ENCODE measurements at places on chromosomes 2 and 18.

DNA sequence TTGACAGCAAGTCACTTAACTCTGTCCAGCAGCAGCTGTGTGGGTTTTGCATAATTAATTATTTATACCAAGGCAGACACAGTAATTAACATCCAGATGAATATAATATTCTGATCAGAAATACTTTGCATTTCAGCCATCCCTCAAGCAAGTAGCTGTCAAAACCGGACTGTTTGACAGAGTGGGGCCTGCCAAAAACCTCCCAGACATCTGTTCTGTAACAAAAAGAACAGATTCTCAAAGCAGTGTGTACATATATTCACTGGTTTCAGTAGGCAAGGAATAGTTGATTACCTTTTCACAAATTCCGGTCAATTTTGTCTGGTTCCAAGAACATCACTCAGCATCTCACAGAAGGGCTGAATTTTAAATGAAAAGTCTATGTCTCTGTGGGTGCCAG lies 291.6 kb downstream of the CMPK2 start:
- DNase-seq: no peak

- DNase-seq: no peak
These were observed 224.6 kb upstream of the RAB6C start for GRCh38 chr2:129754831-129755230.

DNA sequence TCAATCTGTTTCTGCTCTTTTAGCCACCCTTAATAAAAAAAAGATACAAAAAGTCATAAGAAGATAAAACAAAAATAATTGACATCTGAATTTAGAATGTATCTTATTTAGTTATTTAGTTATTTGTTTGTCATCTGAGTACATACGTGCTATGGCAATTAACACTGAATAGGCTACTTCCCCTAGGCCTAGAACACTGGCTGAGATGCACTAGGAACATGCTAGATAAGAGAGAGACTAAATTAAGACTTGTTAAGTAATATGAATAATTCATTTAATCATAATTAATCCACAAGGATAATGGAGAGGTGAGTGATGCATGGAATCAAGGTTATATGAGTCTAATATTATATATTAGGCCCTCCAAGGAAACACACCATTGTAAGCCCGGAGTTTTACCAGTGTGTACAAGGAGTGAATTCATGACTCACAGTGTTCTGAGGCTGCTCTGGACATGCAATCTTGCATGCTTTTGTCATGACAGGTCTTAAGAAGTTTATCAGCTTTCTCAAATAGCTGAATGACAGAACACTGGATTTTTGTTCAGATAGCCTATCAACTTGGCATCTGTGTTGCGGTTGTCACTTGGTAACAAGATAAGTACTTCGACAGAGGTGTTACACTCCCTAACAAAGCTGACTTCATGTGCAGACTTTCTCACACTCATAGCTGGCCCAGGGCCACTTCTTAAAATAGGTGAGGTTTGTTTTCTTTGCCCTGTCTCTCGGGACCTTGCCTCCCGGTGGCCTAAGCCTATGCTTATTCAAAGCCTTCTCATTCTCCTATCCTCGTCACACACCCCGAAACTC lies 5.0 kb upstream of the SERPINB2 start:
- no peak for DNase-seq

- no peak for DNase-seq
These were observed 3.8 kb upstream of the CYRIA start for GRCh38 chr2:16669388-16669787.

- no peak for DNase-seq
These were observed 2.8 kb downstream of the TMEM150A start for GRCh38 chr2:85599468-85600234.

DNA sequence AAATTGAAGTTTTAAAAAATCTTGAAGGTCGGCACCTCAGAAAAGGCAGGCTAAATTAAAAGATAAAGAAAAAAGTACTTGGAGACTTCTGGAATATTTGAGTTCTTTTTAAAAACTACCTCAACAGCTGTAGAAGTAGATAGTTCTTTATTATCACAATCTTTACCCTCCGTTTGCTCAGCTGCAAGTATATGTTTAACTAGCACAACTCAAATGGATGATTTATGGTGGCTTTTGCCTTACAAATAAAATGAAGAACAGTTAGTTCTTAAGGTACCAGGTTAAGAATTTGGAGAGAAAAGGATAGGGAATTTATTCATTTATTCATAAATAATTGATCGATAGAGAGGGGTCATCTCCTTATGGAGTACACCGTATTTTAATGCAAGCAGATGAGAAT lies 237.6 kb upstream of the FOSL2 start:
- DNase-seq: no peak

DNA sequence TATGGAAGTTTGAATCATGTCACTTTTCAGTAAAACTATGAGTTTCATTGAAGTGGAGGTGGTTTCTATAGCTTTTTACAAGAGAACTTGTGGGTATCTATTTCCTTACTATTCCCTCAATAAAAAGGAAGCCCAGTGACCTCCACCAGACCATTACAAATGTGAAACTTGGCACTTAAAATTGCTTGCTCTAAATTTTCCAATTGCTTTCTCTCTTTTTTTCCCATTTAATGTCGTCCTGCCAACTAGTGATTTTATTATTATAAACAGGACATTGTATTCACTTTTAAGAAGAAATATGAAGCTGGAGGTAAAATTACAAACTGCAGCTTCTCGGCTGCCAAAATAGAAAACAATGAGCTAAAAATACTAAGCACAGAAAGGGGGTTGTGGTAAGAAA lies 208.2 kb upstream of the ALPP start:
- no peak for DNase-seq

DNA sequence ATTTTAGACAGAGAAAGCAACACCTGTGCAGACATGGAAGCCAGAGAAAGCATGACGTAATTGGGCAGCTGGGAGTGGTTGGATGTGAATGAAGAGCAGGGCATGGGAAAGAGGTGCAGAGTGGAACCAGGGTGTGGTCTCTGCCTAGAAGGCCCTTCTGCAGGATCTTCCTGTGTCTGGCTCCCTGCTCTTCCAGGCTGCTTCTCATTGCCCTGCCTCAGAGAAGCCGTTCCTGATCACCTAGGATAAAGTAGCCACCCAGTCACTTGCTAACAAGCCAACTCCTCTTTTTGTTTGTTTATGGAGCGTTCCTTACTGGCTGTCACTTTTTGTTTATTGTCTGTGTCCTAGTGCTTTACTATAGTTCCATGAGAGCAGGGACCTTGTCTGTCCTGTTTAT lies 28.5 kb downstream of the GALNT1 start:
- DNase-seq: no peak

DNA sequence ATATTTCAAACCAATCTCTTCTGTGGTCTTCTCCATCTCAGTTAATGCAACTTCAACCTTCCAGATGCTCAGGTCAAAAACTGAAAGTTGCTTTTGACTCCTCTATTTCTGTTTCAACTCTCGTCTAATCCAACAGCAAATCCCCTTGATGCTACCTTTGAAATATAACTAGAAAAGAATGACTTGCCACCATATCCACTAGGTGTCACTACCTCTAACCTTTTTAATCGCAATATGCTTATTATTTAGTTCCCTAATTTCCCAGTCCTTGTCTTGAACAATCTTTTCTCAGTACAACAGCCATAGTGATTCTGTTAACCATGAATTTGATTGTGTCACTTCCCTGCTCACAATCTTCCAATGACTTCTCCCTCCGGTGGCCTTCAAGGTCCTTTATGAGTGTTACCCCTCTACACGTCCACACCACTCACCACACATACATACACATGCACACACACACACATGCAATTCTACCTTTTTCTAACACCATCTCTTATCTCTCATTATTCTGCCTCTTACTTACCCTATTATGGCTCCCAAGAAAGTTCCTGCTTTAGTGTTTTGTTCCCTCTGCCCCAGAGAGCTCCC lies 245.5 kb upstream of the KCNJ3 start:
- DNase-seq: no peak

GRCh38 chr2:219496825-219497494 lies 1.7 kb upstream of the GMPPA start:
- DNase-seq: no peak

DNA sequence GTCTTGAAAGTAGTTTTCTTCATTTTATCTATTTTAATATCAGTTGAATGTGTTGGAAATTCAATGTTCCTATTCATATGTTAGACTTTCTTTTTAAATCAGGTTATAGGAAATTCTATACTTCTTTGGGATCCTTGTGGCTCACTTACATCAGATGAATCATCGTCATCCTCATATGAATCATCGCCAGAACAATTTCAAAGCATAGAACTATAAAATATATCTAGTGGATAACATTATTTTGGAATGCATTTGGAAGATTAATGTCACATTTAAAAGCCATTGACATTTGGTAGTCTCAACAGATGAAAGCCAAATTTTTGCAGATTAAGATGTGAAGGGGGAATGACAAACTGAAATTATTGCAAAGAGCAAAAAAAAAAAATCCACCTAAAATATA lies 94.1 kb downstream of the FAM161A start:
- DNase-seq: no peak

GRCh38 chr18:59650266-59650820 lies 46.9 kb downstream of the CCBE1 start:
- DNase-seq: no peak

GRCh38 chr2:240885566-240885965 lies 10.4 kb downstream of the MAB21L4 start:
- no peak for DNase-seq

- no peak for DNase-seq
These were observed 214.3 kb downstream of the RIT2 start for GRCh38 chr18:42901161-42901560.

DNA sequence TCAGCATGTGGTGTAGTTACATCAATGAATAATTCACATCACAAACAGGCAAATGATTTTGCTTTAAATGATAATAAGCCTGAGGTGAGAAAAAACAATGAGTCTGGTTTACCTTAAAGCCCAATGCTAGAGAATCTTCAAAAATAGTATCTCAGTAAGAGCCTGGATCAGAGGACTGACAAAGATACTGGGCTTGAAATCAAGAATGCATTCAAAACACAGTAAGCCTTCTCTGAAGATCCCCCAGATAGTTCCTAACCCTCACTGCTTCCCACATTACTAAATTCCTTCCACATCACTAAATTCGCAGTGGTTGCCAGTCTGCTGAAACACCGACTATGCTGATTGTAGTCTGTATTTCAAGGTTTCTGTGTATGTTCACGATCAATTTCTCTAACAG lies 514.9 kb downstream of the SUCLG1 start:
- no peak for DNase-seq

DNA sequence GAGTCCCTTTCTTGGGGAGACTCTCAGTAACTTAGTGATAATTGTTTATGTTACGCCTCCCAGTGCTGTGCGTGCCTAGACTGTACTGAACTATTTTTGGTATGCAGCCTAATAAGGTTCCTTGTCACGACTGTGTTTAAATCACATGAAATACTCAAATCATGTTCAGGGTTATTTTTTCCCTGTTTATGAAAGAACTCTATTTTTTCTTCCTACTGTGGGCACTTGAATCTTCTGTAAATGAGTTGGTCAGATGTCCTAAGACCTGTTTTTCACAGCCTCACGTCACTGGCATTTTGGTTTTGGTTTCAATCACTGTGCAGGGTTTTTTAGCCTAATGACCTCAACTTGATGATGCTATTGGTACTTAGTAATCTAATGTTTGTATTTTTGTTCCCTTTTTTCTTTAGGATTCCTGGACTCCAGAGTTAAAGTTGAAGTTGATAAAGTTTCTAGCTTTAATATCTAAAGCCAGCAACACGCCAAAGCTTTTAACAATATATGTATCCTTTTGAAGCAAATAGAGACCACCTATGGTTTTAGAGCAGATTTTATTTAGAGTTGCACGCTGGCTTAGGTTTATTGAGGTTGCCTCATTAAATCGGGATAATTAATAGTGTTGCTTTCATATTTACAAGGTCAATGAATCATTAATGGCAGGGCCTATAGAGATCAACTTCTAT lies 24.0 kb downstream of the ARMC9 start:
- no peak for DNase-seq

- DNase-seq: no peak
These were observed 1067.6 kb upstream of the ACVR2A start for GRCh38 chr2:146777181-146777580.

GRCh38 chr2:69272803-69273471 lies 114.1 kb downstream of the GFPT1 start:
- DNase-seq: no peak

- peak; percentile 73 for DNase-seq
These were observed 216.5 kb downstream of the CDCA7 start for GRCh38 chr2:173571021-173571821.

GRCh38 chr2:34498561-34498960 lies 899.5 kb upstream of the FAM98A start:
- DNase-seq: no peak

DNA sequence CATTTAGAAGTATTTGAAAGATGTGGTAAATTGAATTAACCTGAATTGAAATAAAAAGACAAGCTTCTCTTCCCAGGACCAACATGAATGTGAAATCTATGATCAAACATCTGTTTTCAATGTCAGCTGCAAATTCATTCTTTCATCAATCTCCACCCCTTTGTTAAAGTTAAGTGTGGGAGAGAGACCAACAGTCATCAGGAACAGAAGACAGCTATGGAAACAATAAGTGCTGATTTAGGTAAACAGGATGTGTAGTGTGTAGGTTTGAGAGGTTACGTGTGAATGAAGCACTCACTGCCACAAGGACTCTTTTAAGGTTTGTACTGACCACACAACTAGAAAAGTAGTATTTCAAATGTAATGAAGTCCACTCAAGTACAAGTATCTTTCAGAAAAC lies 1659.8 kb upstream of the CELF4 start:
- DNase-seq: no peak

DNA sequence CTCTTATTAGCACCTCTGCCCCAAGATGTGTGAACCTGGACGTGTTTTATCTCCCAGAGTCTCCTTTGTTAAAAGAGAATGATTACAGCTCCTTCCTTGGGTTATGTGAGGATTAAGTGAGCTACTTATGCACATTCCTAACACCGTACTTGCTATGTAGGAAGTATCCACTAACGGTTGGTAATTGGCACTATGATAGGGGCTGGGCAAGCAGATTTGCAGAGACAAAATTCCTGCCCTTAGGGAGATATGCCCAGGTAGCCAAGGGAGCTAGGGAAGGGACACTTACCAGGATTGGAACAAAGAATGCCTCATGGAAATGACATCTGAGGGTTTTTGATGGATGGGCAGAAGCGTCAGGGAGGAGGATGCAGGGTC lies 11.5 kb upstream of the ALPK2 start:
- DNase-seq: no peak

DNA sequence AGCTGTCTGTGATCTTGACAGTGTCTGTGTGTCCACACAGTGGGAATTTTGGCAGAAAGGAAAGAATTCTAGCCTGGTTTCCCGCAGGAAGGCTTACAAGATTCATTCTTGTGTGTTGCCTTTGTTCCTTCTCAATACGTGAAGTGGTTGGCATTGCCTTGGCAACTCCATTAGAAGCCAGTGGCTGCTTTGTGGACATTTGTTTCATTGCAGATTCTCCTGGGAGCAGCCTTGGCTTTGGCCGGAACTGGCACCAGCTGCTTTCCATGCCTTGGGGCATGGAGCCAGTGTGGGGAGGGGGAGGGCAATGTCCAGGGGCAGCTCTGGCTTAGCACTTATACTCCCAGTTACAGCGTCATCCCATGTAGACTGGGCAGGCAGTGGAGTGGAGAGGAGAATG lies 39.4 kb downstream of the KIF5C start:
- no peak for DNase-seq

Data from NCI-H2171 (cell line).